Activated CD4-positive, alpha-beta T cell treated with anti-CD3 and anti-CD28 coated beads, Interleukin-2, amount 10 ng/mL, durations not matched to agents 7 days and 5 days (primary cell): ENCODE measurements at places on chromosomes 4 and X.

DNA sequence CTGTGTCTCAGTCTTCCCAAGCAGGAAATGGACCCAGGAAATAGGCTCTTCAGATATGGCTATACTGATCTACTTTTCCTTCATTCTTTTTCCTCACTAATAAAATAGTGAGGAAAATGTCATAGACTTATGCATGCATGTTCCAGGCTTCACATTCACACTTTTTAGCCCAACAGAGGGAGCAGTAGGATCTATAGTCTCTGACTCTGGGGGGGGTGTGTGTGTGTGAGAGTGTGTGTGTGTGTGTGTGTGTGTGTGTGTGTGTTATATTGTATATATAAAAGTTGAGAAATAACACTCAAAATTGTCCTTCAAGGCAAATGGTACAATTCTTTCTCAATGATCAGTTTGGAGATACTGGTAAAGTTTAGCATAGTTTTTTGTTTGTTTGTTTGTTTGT is 297.2 kb upstream of the GALNT7 start:
- no peak for DNase-seq

DNA sequence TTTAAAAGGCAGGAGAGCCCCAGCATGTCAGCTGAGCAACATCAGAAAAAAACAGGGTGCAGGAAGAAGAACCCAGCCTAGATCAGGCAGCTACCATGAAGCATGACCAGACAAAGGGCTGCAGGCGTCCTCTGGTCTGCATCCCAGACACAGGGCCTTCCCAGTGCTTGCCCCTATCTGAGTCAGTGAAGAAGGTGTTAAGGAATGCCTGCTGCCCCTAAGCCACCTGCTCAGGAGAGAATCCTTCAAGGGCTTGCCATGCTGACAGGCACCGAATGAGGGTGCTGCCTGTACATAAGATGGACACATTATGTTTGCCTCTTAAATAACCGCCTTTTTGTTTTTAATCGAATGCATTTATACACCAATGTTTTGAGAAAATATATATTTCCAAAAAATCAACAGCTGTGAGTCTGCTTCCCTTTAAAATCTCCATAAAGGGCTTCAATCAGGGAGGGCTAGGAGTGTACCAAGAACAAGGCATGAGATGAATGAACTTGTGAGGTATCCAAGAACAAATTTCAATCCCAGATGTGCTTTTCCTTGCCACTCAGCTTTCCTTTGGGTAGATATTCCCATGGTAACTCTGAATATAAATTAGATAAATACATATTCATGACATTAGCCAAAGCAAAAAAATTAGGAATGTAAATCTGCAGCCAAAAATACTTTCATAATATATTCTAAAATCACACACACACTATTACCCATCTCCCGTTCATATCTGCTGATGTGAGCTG is 85.1 kb downstream of the SLC9A7 start:
- DNase-seq, result no peak

DNA sequence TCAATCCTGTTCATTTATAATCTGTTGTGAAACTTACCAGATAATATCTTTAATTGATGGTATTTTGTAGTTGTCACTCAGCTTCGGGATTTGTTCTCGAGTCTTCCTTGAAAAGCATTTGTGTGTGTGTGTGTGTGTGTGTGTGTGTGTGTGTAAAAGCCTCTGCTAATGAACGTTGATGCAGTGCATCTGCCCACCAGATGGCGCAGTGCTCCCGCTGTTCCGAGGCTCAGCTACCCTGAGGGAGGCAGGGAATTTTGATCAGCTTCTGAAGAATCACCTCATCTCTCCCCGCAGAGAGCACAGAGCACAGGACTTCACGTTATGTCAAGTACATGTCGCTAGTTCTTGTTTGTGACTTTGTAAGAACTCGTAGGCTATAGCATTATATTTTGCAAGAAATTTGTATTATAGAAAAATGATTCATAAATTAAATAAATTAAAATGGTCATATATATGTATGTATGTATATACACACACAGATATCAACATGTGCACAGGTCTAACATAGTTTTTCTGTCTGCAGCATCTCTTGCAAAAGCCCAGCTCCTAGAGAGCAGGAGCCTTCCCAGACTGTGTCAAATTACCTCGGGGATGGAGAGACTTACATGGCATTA is 316.7 kb upstream of the IGFBP7 start:
- peak; percentile 35 for DNase-seq

DNA sequence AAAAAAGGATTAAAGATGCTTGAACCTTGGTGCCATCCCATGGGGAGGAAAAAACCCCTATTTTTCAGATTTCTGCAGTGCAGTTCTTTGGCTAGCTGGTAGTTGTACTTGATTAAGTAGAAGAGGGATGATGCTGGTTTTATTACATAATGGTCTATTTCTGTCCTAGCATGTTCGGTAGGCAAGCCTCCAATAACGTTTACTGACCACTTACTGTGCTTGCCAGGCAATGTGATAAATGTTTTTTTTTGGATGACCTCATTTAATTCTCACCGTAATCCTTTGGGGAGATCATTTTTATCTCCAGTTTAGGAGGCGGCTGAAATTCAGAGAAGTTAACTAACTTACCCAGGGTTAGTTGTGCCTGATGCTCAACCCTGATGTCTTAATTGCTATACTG is 92.1 kb upstream of the RPA4 start:
- no peak for DNase-seq

- DNase-seq, result no peak
These were observed 18.3 kb upstream of the EIF1AX start for GRCh38 chrX:20159797-20160385.

GRCh38 chr4:24535399-24535798 is 49.0 kb downstream of the DHX15 start:
- DNase-seq, result no peak

GRCh38 chr4:98284640-98285046 is 23.5 kb downstream of the RAP1GDS1 start:
- DNase-seq, result no peak

- DNase-seq, result no peak
These were observed 34.8 kb downstream of the DOCK11 start for GRCh38 chrX:118530219-118530911.

DNA sequence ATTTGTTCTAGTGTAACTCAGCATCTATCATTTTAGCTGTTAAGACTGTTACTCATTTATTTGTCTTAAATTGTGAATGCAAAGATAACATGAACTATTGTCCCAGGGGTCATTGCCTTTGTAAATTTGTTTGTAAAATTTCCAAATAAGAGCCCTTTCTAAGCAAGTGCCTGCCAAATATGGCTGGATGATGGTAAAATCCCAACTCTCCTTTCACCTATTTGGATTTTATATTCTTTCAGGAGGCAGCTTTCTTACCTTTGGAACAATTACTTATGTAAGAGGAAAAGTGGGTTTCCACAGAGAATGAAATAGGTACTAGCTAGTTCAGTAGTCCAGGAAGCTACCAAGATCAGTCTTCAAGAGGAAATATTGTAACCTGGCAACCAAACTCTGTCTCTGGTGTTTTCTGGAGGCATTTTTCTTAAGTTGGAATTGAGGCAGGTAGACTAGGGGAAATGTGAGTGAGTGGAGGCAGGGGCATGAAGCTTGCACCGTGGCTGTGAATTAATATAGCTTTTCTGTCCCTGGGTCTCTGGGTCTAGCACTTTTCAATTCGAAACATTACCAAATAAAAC is 363.0 kb upstream of the ZCCHC13 start:
- DNase-seq, result no peak

DNA sequence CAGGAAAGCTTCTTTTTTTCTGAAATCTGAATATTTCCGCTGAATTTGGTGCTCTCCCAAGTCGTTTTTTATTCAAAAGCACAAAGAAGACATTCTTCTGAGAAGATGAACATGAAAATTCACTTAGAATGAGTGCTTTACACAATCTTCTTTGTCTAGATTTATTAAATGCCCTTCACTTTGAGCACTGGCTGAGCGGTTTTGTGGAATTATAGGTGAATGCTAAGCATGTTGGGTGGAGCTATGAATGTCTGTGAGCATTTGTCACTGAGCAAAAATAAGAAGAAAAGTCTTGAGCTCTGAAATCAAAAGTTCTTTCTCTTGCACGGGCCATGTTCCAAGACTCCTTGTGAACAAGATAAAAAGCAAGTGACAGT is 13.1 kb downstream of the GASK1B start:
- no peak for DNase-seq

DNA sequence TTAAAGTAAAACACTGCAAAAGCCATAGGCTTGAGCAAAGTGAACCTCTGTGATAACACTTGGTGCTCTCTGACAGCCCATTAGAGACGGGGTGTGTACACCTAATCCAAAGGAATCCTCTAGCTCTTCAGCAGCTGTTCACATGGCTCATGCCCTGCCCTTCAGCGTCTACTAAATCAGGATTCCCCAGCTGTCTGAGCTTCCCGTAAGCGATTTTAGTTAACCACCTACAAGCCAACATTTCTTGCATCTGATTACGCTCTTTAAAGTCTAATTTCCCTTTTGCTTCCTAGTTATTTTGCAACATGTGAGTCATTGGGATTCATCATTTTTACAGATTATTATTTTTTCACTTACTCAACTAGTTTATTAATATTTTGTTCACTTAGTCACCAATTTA is 6.5 kb downstream of the DMD start:
- DNase-seq, result no peak

DNA sequence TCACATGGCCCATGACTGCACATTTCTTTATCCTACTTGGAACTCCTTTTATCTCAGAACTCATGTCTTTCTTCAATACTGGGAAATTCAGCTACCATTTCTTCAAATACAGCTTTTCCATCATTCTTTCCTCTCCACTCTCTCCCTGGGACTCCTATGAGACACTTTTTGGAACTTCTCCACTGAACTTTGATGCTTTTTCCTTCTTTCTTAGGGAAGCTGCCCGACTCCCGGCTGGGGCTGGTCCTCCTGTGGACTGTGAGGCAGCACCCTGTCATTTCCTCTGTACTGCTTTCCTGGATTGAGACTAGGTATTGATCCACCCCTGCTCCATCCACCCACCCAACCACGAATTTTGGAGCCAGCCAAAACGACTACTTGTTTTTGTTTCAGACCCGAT is 40.0 kb downstream of the ZFYVE28 start:
- no peak for DNase-seq

GRCh38 chr4:139848028-139848427 is 182.4 kb downstream of the MGST2 start:
- DNase-seq, result no peak

- DNase-seq, result no peak
These were observed 293.1 kb downstream of the TENM3 start for GRCh38 chr4:182536221-182536811.

DNA sequence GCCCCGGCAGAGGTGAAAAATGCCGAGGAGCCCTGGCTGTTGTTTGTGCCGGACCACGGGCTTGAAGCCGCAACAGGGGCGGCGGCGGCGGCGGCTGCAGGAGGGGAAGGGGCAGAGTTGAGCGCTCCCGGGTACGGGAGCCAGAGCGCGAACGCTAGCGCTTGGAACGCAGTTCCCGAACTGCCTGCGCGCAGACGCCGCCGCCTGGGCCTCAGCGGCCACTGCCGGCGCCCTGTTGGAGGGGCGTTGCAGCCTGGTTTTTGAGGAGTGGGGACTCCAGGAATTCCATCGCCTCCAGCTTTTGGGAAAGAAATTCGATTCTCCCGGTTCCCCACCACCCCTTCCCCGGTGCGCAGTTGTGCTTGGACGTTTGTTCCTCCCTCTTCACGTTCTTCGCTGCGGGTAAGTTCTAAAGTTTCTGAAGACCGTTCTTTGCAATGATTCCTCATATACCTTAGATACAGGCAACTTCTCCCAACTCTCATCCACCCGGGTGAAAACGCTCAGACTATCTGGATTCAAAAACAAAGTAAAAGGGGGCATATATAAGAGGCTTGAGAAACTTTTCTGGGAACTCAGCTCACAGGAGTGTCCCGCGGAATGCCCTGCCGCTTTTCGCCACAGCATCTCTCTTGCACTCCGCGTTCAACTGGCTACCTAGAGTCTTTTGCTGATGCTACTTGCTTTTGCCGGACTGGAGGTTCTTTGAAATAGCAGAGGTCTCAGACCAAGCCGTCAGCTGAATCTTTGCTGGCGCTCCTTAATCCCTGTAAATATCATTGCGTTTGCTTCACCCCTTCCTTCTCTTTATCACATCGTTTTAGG is 1.0 kb downstream of the FAT4 start:
- no peak for DNase-seq

DNA sequence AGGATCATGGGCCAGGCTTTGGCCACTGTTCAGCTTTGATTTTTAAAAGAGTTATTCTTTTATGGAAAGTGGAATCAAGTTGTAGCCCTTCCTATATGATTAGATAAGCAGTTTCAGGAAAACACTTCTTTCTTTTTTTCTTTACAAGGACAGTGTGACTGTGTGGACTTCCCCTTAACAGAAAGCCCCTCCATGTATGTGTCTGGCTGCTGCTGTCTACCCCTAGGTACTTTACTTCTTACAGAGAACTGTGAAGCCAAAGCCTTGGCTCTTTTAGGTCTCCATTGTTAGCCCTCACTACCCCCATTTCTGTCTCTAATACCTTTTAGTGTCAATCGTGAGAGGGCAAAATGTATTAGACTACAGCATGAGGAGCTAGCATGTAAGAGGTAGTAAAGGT is 19.1 kb downstream of the VSIG1 start:
- no peak for DNase-seq

- peak; percentile 44 for DNase-seq
These were observed 44.9 kb downstream of the JADE1 start for GRCh38 chr4:128854433-128854832.

DNA sequence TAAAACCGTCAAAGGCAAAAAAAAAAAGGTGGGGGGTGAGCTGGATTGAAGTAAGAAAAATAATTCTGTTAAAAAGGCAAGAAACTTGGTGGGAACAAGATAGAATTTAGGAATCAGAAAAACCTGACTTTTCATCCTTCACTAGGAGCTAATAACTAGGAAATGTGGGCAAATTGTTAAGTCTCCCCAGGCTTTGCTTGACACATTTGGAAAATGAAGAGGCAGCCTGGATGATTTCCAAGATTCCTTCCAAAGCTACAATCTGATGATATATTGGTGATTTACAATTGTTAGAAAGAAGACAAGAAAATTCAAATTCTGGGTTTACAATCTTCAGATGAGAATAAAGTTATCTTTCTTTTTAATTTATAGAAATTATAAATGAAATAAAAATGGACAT is 1062.5 kb downstream of the ADGRL3 start:
- DNase-seq, result no peak

DNA sequence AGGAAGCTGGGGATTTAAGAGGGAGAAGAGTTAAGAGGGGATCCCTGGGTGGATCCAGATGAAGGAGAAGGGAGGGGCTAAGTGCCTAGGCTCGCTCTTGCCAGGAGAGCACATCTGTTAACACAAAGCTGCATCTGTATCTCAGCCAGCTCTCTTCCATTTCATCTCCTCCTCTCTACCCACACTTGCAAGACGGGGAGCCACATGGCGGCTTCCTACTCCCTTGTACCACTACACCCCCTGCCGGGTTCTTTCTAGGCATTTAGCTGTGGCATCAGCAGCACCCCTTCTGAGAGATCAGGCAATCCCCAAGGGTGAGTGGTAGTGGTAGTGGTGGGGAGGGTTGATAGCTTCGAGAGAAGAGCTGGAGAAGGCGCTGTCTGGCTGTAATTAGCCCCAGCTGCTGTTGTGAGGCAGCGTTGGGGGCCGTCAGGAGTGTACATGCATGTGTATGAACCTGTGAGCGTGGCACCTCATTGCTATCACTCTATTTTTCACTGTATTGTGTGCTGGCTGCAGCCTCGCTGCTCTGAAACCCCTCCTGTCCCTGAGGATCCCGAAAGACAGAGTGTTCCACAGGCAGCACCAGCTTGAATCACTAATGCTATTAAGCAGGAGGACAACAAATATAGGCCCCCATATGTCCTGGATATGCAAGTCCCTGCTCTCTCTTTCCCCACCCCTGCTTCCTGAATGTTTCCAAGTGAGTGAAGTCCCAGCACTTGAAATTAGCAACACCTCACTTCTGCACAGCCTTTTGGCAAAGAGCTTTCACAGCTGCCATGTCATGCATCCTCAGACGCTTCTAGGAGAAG is 73.7 kb downstream of the RTL9 start:
- no peak for DNase-seq
